Hippocampal formation (tissue), 2 donors: ENCODE measurements at places on chromosomes 11 and 22.

GRCh38 chr11:60814112-60814511, 27.8 kb upstream of the CCDC86 start:
- no peak for DNase-seq

GRCh38 chr11:46235777-46236688, 41.4 kb upstream of the CREB3L1 start:
- no peak for DNase-seq

- peak; percentile 24 for DNase-seq
These were observed 55.5 kb downstream of the CLPB start for GRCh38 chr11:72378704-72379383.

- DNase-seq = no peak
These were observed 107.7 kb upstream of the SYT13 start for GRCh38 chr11:45393826-45394225.

DNA sequence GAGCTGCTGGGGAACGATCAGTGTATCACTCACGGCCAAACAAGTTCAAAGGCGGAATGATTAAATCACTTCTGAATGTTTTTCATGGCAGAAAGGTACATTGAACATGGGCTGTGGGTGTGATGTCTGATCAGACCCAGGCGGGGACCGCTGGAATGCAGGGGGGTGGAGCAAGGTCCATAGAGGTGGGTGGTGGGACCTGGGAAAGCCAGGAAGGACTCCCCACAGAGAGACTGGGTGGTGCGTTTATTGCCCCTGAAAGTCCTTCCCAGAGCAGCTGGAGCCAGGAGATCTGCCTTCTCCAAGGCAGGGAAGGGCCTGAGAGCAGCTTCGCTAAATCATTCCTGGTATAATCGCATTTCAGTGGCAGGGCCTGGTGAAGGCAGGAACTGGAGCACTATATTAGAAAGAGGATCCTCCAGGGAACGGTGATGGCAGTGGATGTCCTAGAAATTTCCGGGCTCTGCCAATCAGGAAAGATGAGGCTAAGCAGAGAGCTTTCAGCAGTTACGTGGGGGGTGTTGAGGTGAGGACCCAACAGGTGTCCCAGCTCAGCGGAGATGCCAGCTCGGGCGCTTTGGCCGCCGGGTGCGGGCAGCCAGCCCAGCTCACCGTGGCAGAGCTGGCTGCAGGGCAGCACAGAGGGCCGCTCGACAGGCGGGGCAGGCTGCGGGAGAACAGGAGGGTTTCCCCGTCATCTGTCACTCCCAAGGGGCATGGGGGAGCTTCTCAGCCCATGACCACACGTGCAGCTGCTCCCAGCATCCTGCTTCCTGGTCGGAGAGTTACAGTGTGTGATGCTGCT, 271.7 kb downstream of the CTTN start:
- no peak for DNase-seq

GRCh38 chr22:48238284-48238915, 1476.0 kb downstream of the TBC1D22A start:
- DNase-seq = no peak

- DNase-seq = no peak
These were observed 29.0 kb downstream of the CSNK2A3 start for GRCh38 chr11:11324090-11324489.

- no peak for DNase-seq
These were observed 21.4 kb upstream of the PISD start for GRCh38 chr22:31683181-31684105.

- DNase-seq = no peak
These were observed 5.0 kb downstream of the THY1 start for GRCh38 chr11:119417726-119418540.

DNA sequence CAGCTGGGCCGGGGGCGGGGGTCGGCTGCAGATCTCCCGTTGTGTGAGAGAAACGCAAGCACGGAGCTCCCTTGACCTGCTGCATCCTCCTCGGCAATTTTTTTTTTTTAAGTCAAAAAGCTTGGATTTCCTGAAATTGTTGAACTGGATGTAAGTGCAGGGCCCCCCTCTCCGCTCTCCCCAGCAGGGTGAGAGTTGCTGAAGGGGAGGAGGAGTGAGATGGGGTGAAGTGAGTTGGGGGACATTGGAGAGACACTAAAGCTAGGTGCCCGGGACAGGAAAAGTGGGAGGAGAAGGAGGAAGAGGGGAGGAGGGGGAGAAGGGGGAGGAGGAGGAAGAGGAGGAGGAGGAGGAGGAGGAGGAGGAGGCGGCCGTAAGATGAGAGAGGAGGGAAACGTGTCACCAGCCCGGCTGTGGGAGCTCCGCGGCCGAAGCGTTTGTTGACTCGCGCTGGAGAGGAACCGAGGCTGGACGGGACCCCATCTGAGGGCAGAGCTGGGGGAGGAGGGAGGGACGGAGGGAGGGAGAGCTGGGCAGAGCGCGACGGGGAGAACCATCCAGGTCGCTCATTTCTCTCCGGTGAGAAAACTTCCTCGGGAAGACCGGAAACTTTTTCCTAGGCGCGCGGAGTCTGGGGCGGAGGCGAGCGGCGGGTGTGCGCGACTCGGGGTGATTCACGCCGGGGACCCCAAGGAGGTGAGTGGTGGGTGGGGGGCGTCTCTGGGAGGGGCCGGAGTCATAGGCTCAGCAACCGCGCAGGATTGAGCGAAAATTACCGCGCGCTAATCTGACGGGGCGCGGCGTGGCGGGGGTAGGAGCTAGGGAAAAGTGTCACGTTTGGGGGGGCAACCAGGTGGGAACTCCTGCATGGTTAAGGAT, 80.2 kb downstream of the PRR5L start:
- DNase-seq = no peak

DNA sequence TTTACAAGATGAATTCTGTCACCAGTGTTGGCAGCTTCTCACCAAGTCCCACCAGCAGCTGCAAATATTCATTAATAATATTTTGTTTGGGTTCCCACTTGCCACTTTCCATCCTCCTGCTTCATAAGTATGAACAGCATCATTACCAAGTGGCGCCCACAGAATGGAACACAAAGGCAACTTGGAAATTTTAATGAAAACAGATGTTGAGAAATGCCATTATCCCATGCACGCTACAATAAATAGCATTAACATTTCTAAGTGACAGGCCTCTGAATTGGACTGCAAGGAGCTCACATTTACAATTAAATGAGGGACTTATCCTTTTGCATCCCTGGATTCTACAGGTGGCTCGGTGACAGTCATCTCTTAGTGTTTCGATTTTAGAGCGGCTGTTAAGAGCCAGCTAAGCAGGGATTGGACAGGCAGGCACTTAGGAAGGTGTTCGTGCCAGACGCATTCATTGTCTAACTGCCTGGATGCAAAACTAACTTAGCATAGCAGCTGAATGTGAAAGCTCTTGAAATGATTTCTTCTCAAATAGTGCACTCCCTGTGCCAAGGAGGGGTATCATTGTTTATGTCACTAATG, 170.3 kb downstream of the KIRREL3 start:
- no peak for DNase-seq
